Upper lobe of right lung (tissue), 1 donor: ENCODE measurements at places on chromosomes 11 and 22. TPM values are rescaled to one million over a fixed set of nuclear protein-coding genes. Genes with fewer than 3 reads are reported as not detected.

The HTR3B gene
- not detected for total RNA-seq

The TCF20 gene
- total RNA-seq = 47.4 TPM

GRCh38 chr11:10409207-10409661 is 45.8 kb upstream of the AMPD3 start:
- no peaks in the 10 kb centered on the region for H3K27me3 ChIP-seq
- H3K27ac ChIP-seq = no peak overlapping the region

GRCh38 chr22:46731246-46732040 is 6.6 kb downstream of the CERK start:
- DNase-seq = no peak
- H3K27me3 ChIP-seq = no peaks in the 10 kb centered on the region
- no peak overlapping the region for H3K27ac ChIP-seq
- H3K4me3 ChIP-seq = no peak overlapping the region
- H3K36me3 ChIP-seq = no peaks in the 10 kb centered on the region

- H3K4me1 ChIP-seq = no peaks in the 10 kb centered on the region
- no peak overlapping the region for H3K4me3 ChIP-seq
- no peak overlapping the region for H3K27ac ChIP-seq
- H3K27me3 ChIP-seq = no peaks in the 10 kb centered on the region
- no peaks in the 10 kb centered on the region for H3K36me3 ChIP-seq
- no peak for DNase-seq
These were observed 47.4 kb upstream of the TP53I11 start for GRCh38 chr11:44998051-44998450.
